ENCODE measurements at places on chromosomes 5 and 9. TPM values are rescaled to one million over a fixed set of nuclear protein-coding genes. Genes with fewer than 3 reads are reported as not detected.

DNA sequence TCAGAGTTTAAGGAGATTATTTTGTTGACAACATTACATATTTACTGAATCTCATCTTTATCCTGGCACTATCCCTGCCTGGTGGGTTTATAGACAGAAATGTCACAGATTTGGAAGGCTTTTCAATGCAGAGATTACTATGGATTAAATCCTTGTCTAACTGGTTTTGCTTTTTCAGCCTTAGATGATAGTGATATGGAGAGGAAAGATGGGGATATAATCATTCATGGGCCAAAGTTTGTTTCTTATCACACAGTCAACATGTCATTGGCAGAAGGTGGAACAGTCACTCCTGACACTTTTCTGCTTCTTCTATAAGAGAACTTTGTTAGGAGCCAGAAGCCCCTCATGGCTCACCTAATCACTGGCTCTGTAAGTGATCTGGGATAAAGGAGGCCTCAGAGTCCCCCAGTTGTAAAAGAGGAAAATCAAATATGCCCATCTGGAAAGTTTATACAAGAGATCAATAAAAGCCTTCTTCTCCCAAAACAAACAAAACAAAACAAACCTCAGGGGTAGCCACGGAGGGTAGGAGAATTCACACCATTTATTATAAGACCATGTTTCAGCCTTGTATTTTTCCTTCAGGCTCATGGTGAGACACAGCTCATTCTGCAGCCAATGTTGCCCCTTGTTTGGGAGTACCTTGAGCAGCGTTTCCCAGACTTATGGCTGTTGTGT lies 101.2 kb downstream of the PCSK1 start:
- DNase-seq, result no peak

The PDZD2 gene
- 19.8 TPM for total RNA-seq

The CRHBP gene
- total RNA-seq, result not detected

The NR6A1 gene
- 125 TPM for total RNA-seq

- no peak for DNase-seq
Observed at GRCh38 chr5:132837868-132838267, 7.4 kb upstream of the SHROOM1 start.

The LPAR1 gene
- total RNA-seq, result 3.8 TPM
